GM19239 (cell line): ENCODE measurements at places on chromosomes 1 and 21.

- no peak for DNase-seq
These were observed 124.9 kb downstream of the ITSN1 start for GRCh38 chr21:33767236-33767635.

- DNase-seq, result no peak
These were observed 40.7 kb downstream of the TOMM20 start for GRCh38 chr1:235087906-235088305.

DNA sequence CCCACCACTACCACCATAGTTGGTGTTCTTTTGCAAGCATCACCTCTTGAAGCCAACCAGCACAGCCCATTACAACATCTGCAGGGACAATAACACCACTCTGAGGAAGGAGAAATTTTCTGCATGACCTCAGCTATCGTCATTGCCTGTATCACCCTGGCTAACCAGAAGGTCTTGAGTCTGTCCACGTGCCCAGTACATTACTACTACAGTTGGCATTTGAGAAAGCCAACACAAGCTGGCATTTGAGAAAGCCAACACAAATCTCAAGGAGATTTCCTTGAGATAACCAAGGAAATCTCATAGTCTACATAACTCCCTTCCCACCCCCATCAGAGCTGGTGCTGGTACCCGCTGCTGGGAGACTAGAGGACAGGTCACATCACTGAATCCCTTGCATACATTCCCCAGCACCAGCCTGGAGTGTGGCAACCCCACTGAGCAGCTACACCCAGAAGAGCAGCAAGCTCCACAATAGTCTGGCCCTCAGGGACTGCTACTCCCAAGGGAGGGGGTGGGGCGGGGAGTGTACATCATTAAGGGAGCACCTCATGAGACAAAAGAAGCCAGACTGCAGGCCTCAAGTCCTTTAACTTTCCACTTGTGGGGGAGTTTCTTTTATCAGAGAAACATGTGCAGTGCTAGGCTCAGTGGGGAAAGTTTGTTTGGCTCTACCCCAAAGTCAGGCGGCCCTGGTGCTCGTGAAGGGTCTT, 46.0 kb upstream of the GUCA2A start:
- DNase-seq, result no peak

DNA sequence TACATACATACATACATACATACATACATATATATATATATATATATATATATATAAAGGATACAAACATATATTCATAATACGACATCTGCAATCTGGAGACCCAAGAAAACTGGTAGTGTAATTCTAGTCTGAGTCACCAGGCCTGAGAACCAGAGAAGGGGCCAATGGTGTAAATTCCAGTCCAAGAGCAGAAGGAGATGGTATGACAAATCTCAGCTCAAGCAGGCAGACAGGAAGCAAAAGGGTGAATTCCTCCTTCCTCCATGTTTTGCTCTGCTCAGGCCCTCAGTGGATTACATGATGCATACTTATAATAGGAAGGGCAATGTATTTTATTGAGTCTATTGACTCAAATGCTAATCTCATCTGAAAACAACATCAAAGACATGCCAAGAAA, 1060.4 kb upstream of the TMPRSS15 start:
- DNase-seq, result no peak

- DNase-seq, result no peak
These were observed 1187.4 kb upstream of the NCAM2 start for GRCh38 chr21:19810779-19811178.

- no peak for DNase-seq
These were observed at the start of gene GBP1 for GRCh38 chr1:89065079-89065868. Gene GBP1, minus strand, starts transcription at chr1:89065208. Its CDS starts 1,974 bp downstream, at chr1:89063234.

- DNase-seq, result no peak
These were observed 743.8 kb upstream of the NEGR1 start for GRCh38 chr1:73026114-73026513.

DNA sequence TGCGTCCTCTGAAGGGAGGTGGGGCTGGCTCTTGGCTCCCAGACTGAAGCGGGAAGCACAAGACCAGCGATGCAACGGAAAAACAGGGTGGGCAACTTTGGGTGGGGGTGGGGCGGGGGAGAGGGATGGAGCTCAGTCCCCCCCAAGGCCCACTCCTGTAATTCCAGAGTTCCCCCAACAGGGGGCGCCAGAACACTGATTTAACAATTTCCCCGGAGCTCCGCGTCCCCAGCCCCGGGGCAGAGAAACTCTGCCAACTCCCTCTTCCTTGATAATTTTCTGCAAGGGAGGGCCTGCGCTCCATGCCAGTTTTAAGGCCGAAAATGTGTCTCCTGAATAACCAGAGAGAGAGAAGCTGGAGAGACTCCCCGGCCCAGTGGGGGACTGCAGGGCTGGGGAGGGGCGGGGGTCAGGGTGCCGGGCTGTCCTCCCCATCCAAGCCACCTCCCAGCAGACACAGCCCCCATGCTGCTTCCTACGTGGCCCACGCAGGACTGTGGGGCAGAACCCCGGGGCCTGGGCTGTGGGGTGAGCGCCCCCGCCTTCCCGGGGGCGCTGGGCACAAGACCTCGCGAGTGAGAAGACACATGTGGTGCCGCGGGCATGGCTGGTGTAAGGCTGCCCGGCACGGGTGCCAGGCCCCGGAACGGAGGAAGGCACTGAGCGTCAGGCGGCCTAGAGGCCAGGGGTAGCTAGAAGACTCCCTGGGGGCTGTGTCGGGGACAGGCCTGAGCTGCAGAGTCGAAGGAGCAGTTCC, 51.4 kb downstream of the KIF21B start:
- DNase-seq, result peak; percentile 64

DNA sequence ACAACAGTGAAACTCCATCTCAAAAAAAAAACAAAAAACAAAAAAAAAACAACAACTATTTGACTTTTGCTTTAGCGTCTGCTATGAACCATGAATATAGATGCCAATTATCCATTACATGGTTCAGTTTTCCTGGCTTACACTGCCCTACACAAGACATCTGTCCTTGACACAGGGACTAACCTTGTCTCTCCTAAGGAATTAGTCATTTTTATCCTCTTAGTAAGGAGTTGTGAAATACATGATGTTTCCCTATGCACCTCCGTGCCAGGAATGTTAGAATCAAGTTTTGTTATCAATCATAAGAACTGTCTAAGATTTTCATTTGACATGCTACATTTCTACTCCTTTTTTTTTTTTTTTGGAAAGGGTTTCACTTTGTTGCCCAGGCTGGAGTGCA, 241.8 kb downstream of the KIF26B start:
- no peak for DNase-seq

GRCh38 chr1:167631936-167632614, 2.0 kb downstream of the RCSD1 start:
- peak; percentile 37 for DNase-seq

- no peak for DNase-seq
These were observed 43.5 kb downstream of the TMCC2 start for GRCh38 chr1:205271277-205271676.

- no peak for DNase-seq
These were observed 22.0 kb downstream of the KCNK1 start for GRCh38 chr1:233635765-233636502.

GRCh38 chr1:188986745-188987417, 1490.8 kb downstream of the BRINP3 start:
- DNase-seq, result no peak

- DNase-seq, result no peak
These were observed 54.6 kb upstream of the PRDX6 start for GRCh38 chr1:173422456-173422976.

GRCh38 chr1:31679676-31680230, 24.1 kb downstream of the COL16A1 start:
- no peak for DNase-seq

DNA sequence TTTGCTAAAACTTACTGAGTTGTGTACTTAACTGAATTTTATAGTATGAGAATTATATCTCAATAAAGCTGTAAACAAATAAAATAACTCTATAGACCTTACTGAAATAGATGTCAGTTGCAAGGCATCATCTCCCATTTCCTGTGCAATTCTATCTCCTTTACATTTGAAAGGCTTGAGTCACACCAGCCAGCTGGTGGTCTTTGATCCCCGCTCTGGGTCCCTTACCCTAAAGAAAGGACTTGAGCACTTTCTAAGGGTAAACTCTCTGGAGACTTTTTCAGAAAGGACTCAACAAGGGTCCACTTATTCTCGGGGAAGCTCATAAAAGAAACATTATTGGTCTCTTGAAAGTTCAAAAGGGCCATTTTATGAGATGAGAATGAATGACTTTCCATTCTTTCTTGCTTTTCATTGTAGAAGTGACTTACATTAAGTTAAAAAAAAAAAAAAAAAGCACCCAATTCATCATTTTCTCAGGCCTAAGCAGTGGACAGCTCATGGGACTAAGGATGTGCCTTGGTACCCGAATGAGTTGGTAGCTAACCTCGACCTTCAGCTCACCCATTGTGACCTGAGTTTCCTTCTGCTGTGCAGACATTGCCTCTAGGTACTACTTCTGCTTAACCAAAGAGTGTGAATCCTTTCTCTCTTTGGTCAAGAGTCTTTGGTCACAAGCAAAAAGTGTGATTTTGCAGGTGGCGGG, 147.0 kb upstream of the COA6 start:
- no peak for DNase-seq

DNA sequence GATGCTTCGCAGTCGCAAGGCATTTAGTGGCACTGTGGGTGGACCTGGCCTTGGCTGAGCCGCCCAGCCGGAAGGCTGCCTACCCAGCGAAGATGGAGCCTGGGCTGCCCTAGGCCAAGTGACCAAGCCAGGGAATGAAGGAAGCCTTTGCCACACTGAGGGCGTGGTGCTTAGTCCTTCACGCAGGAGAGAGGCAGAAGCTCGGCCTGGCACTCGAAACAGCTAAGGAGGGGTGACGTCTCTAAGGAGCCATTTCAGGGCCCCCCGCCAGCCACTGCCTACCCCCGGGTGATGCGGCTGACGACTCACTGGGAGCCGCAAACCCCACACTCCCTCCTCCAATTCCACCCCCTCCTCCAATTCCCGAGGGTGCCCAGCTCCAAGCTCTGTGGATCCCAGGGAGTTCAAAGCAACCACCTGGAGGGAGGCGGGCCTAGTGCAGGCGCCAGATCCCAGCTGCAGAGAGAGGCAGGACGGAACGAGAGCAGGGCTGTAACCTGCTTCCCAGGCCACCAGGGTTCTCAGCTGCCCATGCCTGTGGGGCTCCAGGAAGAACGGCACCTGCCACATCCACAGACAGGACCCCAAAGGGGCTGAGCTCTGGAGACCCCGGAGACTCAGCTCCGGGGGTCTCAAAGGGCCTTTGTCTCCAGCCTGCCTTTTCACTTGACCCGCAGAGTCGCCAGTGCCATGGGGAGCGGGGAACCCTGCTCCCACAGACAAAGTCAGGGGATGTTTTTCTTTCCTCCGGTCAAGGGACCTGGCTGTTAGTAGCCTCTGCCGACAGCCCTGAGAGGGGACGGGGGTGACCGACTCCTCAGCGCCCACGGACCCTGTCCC, 75.8 kb downstream of the ARHGEF16 start:
- no peak for DNase-seq

DNA sequence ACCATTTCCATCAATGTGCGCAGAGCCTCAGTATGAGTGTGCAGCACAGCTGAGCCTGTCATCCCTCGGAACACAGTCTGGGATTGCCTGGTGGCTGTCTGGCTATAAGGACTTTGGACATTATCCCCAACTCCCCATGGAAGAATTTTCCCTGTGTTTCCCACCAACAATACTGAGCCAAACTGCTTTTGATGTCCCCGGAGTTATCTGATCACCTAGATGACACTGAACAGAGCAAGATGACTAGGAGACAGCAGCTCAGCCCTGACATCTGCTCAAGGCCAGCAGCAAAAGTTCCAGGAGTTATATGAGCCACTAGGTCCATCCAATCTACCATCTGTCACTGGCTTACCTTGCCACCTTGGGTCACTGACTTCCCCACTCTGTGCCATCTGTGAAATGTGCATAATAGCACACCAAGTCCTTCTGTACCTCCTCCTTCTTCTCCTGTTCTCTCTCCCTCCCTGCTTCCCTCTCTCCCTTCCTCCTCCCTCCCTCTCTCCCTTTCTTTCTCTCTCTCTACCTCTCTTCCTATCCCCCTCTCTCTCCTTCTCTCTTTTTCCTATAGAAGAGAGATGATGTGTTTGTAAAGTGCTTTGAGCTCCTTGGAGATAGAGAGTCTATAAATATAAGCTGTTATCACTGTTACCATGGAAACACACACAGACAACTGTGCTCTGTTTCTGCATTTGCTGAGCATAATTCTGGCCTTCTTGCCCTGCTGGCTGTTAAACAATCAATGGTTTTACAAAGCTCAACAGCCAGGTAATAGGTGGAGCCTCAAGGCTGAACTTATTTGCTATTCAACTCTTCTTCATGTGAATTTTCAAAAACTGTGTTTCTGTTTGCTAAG, 19.7 kb upstream of the ATP1B1 start:
- DNase-seq, result no peak

DNA sequence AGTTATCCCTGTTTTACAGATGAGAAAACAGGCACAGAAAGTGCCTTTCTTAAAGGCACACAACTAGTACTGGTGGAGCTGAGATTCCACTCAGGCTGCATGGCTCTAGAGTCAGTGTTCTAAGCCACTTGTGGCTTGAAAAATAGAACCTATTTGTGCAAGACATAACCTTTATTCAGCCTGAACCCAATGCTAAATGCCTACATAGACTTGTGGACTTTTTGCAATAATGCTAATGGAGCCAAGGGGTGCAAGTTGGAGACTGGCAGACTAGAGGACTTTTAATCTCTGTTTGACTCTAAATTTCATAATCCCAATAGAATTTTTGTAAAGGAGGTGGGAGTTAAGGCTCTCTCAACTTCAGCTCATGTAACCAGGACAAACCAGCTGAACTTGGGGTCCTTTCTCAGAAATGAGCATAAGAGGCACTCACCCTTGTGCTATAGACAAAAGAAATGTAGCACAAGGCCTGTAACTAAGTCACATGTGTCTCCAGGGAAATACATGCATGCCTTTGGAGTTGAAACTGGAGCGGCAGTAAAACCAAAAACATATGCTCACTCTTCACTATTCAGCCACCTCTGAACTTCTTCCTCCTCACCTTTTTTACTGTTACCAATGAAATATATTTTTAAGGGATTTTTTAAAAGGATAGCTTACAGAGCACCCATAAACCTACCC, 43.0 kb upstream of the AK4 start:
- DNase-seq, result no peak

- no peak for DNase-seq
These were observed 165.8 kb upstream of the C1orf105 start for GRCh38 chr1:172254521-172255222.

GRCh38 chr1:224703702-224704101, 87.6 kb downstream of the CNIH3 start:
- no peak for DNase-seq

- no peak for DNase-seq
These were observed 118.0 kb upstream of the MARK1 start for GRCh38 chr1:220409771-220410595.

- no peak for DNase-seq
These were observed 660 bp upstream of the PDE4B start for GRCh38 chr1:65791801-65792668.

- no peak for DNase-seq
These were observed 104.0 kb downstream of the ROR1 start for GRCh38 chr1:63877816-63878215.

- DNase-seq, result no peak
These were observed 246.3 kb upstream of the RAB4A start for GRCh38 chr1:229024528-229025130.

- DNase-seq, result no peak
These were observed 22.8 kb downstream of the NEK7 start for GRCh38 chr1:198179556-198179981.
